ENCODE measurements at places on chromosomes 16 and 17.

- no peak for DNase-seq
Observed at GRCh38 chr17:68749349-68750207, 148.4 kb upstream of the FAM20A start.

- DNase-seq = no peak
Observed at GRCh38 chr16:12059216-12059769, 82.8 kb downstream of the SNX29 start.

- peak; percentile 37 for DNase-seq
Observed at GRCh38 chr16:1019231-1020090, 37.9 kb downstream of the SOX8 start.

GRCh38 chr17:16889088-16889465 is 82.8 kb downstream of the TNFRSF13B start:
- no peak for DNase-seq

DNA sequence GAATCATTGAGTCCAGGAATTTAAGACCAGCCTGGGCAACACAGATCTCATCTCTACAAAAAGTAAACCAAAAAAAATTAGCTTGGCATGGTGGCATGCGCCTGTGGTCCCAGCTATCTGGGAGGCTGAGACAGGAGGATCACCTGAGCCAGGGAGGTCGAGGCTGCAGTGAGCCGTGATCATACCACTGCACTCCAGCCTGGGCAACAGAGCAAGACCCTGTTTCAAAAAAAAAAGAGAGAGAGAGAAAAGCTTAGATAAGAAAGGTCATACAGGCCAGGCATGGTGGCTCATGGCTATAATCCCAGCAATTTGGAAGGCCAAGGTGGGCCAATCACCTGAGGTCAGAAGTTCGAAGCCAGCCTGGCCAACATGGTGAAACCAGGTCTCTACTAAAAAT is 63.5 kb upstream of the DNAH17 start:
- DNase-seq = no peak

- no peak for DNase-seq
Observed at GRCh38 chr17:73480740-73481139, 163.5 kb downstream of the SDK2 start.

GRCh38 chr17:68656666-68657065 is 55.5 kb upstream of the FAM20A start:
- no peak for DNase-seq

DNA sequence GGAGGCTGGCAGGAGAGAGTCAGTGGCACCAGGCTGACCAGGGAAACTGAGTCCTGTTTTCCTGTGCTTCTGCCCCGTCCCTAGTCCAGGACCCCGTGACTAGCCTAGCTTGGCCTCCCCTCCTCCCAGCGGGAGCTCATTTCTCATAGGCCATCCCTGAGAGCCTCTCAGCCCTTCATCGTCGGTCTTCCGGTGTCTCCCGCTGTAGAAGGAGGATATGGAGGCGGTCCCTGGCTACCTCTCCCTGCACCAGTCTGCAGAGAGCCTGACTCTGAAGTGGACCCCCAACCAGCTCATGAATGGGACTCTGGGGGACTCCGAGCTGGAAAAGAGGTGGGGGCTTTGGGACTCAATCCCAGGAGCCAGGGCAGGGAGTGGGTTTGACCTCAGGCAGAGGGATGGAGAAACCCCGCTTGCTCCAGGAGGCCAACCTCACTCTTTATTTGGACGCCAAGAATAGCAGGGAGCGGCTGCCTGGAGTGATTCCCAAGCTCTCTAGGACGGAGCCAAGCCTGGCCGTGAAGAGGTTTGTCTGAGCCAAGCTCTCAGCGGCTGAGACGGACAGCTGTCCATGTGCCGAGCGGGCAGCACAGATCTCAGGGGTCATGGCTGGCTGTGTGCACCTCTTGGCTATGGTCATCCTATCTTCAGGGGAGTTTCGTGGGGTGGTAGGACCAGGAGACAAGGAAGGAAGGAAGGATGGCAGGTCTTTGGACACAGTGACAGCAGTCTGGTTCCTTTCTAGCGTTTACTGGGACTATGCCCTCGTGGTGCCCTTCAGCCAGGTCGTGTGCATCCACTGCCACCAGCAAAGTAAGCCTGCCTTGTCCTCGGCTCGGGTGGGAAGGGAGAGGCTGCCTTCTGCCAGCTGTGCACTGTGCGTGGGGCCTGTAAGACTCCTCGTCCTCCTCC is 26.8 kb downstream of the SGSM2 start:
- no peak for DNase-seq

GRCh38 chr16:5505091-5505887 is 407.7 kb upstream of the EEF2KMT start:
- DNase-seq = no peak

DNA sequence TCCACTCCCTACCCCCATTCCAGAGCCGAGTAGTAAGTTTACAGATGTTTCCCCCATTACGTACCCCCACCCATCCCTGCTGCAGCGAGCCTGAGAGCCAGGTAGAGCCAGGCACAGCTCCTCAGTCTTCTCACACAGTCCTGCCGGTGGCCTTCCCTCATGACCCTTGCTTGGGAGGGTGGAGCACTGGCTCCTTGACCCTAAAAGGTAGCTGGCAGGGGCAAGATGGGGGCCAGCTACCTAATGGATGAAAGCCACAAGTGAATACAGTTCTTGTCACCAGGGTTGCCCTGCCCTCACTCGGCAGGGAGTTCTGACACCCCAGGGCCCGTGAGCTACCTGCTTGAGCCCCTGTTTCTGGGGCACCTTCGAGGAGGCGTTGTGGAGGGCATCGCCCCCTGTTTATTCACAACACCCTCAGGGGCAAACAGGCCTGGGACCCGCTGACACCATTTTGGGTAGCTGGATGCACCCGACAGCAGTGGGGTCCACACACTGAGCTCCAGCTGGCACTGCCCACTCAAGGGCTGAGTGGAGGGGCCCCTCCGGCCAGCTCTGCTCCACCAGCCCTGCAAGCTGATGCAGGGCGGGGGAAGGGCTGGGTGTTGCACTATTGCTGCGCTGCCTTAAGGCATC is 22.2 kb downstream of the ADAM11 start:
- DNase-seq = no peak

DNA sequence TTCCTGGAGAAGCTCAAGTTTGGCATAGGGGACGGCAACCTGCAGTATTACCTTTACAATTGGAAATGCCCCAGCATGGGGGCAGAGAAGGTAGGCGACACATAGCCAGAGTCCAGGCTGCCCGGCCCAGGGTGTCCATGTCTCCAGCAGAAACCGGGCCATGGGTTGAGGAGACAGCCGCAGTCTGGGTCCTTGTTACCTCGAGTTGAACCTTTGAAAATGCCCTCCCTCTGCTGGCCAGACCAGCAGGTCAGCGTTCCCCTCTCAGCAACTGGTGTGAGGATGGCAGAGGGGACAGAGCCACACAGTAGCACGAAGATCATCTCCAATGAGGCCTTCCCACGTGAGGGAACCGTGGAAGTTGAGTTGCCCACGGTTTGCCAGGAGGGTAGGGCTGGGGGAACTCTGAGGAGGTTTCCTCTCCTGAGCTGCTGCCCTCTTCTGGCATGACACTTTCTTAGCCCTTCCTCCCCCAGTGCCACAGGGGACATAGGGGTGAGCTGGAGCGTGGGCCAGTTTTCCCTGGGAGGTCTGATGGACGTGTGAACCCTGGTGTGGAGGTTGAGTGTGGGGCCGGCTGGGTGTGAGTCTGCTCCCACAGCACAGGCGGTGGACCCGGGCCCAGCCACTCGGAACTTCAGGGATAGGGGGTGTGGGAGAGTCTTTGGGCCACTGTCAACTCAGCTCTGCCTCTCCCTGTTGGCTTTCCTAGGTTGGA is 27.2 kb downstream of the PLCD3 start:
- no peak for DNase-seq

GRCh38 chr16:10601444-10602408 is 21.3 kb upstream of the EMP2 start:
- no peak for DNase-seq

DNA sequence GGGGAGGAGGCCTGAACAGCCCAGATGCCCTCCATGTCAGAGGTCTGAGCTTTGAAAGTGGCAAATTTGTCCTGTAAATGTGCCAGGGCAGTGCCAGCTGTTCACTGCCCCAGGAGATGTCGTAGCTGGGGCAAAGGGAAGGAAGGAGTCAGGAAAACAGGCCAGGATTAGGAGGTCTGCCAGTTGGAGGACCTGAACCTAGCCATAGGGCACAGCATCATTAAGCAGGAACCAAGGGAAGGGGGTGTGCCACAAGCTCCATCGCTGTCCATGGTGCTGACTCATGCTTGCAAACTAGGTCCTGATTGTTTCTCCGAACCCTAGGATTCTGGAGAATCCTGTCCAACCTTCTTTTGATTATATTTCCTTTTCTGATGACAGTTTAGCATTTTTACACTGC is 124.2 kb downstream of the TMEM132E start:
- no peak for DNase-seq

DNA sequence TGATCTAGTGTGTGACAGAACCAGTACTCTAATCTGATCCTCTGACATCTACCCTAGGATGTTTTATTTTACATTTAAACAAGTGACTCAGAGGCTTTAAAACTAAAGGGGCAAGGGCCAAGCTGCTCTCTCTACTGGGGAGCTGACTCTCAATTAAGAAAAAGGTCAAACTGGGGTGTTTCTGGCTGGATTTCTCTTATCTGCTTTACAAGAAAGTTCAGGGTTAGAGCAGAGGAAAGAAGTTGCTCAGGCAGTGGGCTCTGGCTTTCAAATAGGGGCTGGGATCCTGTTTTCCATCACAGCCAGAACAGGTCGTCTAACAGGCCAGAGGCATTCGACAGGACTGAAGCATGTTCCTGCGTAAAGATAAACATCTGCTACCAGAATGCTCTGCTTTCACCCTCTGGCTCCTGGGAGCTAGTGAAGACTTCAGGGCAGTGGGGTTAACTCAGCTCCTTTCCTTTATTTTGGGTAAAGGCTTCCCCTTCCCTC is 8.5 kb downstream of the MMP28 start:
- no peak for DNase-seq

GRCh38 chr16:78106686-78107085 is 7.2 kb downstream of the WWOX start:
- no peak for DNase-seq

DNA sequence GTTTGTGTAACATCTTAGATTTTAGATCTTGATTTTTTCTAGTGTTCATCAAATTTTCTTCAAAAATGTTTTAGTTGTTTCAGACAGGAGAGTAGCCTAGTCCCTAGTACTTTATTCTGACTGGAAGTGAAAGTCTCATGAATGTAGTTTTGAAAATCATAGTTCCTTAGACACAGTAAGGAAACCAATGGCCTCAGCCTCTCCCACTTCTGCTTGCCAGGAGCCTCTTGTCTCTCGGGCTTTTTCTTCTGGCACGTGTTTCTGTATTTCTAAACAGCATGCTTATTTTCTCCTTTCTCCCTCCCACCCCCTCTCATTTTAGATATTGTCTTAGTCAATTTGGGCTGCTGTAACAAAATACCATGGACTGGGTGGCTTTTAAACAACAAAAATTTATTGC is 9.8 kb downstream of the SLFN5 start:
- no peak for DNase-seq

- no peak for DNase-seq
Observed at GRCh38 chr17:78377858-78378224, 608 bp upstream of the PGS1 start.

- no peak for DNase-seq
Observed at GRCh38 chr16:29126057-29126494, 141.2 kb downstream of the LAT start.

- DNase-seq = peak; percentile 96
Observed at GRCh38 chr17:47239967-47240651, 13.5 kb upstream of the ITGB3 start.

- no peak for DNase-seq
Observed at GRCh38 chr16:68645494-68646388, 631 bp downstream of the CDH3 start.

- no peak for DNase-seq
Observed at GRCh38 chr17:65811043-65811442, 249.6 kb upstream of the AXIN2 start.

DNA sequence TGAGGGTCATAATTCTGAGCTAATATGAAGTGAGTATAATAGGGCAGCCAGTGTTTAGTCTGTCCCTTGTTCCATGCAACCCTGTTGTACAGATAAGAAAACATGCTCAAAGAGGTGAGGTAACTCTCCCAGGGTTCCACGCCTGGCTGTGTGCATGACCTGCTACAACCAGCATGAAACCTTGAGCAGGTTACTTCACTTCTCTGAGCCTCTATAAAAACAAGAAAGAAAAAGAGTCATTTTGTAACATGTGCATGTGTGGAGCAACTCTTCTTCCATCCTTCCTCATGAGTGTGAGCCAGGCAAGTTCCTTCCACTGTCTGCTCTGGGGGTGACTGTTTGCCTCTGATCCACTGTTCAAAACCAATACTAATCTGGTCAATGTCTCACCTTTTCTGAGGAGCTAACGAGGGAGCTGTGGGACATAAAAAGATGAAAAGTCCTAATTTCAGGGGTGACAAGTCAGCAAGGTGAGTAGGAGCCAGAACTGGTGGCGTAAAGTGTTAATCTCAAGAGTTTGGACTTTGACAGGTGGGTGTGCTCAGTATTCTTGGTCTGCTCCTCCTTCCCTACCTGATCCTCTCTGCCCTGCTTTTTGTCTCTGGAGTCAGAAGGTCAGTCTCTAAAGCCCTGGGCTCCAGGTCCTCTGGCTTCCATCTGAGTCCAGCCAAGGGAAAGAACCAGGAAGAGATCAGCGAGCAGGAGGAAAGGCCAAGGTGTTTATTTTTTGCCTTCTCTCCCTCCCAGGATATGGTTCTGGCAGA is 21.5 kb downstream of the GFOD2 start:
- DNase-seq = no peak

Measured in AG09309 (cell line).